ENCODE measurements at places on chromosomes 1 and 21.

- no peak for DNase-seq
Observed at GRCh38 chr1:160776178-160776577, 19.8 kb upstream of the LY9 start.

DNA sequence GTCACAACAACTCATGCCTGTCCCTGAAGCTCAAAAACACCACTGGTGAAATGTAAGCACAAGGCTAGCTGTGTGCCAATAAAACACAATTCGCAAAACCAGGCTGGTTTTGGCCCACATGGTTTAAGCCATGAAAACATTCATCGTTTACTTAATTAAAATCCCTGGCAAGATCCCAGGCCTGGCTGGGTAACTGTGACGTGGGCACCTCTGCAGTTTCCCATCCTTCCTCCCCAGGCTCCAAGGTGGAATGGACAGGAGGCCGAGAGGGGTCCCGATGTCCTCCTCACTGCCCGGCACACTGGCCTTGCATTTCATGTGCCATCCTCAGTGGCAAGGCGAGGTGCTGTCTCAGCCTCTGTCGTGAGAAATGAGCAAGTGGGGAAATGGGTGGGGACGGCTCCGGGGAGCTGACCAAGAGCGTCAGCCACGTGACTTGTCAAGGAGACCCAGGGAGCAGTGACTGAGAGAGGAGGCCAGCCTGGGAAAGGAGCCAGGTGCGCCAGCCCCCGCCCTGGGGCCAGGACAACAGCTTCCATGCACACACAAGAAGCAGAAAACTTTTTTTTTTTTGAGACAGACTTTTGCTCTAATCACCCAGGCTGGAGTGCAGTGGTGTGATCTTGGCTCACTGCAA lies 153.1 kb upstream of the RAB4A start:
- no peak for DNase-seq

DNA sequence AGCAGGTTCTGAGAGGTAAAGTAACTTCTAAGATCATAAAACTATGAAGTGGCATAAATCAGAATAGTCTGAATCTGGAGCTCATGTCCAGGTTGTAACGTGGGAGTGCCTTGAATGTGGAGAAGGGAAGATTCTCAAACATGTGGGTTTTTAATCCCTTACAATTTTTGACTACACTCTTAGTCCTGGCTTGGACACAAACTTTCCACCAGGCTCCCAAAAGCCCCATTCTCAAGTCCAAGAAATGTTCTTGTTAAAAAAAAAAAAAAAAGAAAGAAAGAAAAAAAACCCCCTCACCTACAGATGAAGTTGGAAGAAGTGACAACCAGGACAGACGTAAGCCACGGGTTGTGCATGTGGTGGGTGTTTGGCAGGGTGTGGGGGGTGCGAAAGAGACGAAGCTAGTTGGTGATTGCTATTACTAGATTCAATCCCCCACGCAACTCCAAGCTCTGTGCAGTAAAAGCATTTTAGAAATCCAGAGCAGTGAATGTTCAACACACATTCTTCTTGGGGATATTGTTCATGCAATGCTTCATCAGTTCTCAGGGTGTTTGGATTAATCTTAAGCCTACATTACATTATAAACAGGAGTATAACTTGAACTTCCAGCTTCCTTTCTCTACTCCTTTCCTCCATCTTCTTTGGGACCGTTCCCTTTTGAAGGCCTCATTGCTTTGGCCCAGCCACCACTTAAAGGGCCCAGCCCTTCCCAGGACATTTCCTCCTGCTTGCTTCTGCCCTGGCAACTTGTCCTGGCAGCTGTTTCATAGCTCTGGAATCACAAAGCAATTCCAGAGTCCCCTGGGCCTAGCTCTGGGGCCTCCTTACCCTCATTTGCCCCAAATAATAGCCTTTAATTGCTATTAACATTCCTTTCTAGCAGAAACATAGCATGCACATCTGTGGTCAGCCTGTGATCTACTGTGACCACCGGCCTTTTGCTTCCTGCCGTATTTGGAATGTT lies 41.8 kb downstream of the PHC2 start:
- DNase-seq = no peak

- DNase-seq = no peak
Observed at GRCh38 chr21:41931041-41931451, 22.8 kb downstream of the C2CD2 start.
